ENCODE measurements at places on chromosomes 1 and 21.

DNA sequence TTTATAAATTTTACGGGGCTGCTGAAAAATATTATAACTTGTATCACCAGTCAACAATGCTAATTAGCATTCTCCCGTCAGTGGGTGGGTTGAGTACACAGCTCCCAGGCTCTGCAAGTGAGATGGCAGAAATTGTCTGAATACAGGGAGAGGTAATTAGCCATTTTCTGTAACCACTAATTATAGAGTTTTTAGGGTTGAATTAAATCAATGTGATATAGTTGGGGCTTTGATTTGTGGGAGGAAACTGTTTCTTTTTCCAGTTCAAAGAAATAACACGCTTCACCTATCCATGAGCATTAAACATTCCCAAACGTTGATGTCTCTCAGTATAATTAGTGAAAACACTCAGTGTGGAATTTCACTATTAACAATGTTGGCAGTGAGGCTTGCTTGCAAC lies 1.5 kb downstream of the VANGL1 start:
- no peak for DNase-seq

GRCh38 chr21:40553781-40554180 lies 293.2 kb downstream of the DSCAM start:
- DNase-seq = no peak

DNA sequence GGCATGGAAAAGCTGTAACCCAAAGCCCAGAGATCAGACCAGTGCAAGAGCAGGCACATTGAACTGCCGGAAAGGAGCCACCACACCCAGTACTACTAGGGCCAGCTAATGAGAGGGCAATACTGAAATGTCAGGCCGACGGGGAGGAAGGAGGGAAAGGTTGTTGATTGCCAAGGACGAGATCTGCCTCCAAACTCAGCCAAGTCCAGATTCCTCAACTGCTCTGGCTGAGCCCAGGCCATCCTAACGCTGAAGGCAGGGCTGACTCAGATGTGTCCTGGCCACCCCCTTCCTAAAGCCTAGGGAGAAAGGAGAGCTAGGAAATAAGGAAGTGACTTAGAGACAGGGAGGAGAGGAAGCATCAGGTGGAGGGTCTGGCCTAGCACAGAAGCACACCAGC lies 42.1 kb upstream of the IPO9 start:
- DNase-seq = no peak

GRCh38 chr1:187504779-187505178 lies 676.0 kb downstream of the PLA2G4A start:
- DNase-seq = no peak

DNA sequence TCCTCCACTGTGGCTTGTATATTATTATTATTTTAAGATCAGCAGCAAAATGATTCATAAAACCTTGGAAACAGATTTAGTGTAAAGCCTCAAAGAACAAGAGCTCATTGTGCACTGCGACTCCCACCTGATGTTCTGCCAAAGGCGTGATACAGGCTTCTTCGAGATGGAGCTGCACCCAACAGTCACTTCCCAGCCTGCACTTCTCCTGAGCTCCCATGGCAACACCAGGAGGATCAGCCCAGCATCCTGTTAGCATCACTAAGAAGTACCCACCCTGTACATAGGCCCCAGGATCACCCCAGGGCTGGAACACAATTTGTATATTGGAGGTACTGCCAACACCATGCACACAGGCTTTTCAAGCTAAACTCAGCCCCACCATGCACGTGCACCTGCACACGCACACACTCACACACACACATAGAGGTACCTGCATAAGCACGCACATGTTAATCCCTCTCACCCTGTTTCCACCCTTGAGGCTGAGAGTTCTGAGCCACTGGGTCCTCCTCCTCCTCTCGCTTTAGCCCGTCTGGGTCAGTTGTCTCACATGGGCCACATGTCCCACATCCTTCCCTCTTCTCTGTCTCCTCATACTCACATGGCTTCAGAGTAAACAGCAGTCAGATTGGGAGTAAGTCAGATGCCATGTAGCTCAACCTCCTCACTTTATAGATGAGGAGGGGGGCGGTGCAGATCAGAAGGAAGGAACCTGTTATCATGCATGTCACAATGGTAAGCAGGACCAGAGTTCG lies 281.9 kb upstream of the POU3F1 start:
- DNase-seq = no peak

- DNase-seq = no peak
Observed at GRCh38 chr1:61142726-61143500, 60.6 kb downstream of the NFIA start.

DNA sequence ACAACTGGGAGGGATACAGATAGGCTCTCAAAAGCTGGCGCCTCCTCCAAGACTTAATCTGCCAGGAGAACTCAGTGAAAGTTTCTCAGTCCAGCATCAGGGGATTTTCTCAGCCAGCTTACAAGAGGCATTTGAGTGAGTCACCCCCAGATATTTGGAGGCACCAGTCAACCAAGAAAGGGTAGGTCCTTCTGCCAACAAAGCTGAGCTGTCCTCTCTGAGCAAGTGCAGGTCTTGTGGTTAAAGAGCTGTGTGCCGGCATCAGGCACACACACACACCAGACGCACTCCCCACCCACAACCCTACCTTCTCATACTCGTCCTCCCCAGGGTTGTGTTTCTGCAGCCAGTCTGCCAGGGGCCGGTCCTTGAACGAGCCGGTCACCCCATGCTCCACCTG lies 27.0 kb upstream of the PPP1R15B start:
- no peak for DNase-seq

DNA sequence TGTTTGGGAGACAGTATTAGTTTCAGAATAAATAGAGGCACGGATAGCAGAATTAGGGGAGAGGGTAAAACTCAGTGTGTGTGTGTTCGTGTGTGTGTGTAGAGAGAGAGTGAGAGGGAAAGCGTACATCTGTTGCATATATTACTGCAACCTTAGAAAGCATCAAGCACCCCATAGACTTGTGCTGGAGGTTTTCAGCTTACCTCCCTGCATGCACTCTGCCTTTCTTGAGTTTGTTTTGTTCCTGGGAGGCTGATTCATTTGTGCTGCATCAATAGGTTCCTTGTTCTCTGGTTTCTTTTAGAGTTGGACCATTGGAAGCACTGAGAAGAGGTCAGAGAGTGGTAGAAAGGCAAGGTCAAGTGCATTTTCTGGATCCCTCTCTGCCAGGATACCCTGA lies 104.4 kb upstream of the KCNK1 start:
- DNase-seq = no peak

DNA sequence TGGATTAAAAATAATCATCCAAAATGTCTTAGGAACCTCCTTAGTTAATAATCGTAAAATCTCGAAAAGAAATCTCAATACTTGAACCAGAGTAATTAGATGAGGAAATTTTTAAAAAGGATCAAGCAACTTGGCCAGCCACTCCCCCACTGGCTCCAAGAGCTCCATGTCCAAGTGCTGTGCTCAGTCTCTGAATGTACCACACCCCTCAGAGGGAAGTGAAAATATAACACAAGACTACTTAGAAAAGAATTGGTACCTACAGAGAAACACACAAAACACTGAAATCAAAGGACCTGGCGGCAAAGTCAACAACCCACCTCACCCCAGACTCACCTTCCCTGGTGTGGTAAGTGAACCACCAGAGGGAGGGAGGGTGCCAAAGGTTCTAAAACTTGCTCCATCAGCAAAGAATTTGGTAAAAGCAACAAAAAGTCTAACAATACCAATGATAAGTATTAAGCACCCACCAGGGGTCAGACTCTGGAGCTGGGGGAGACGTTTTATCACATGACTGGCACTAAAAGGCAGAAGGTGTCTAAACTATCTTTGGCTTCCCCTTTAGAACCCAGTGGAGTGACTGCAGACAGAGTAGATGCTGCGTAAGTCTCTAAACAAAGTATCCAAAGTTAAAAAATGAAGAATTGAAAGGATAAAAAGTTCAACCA lies 14.0 kb downstream of the LBR start:
- no peak for DNase-seq

DNA sequence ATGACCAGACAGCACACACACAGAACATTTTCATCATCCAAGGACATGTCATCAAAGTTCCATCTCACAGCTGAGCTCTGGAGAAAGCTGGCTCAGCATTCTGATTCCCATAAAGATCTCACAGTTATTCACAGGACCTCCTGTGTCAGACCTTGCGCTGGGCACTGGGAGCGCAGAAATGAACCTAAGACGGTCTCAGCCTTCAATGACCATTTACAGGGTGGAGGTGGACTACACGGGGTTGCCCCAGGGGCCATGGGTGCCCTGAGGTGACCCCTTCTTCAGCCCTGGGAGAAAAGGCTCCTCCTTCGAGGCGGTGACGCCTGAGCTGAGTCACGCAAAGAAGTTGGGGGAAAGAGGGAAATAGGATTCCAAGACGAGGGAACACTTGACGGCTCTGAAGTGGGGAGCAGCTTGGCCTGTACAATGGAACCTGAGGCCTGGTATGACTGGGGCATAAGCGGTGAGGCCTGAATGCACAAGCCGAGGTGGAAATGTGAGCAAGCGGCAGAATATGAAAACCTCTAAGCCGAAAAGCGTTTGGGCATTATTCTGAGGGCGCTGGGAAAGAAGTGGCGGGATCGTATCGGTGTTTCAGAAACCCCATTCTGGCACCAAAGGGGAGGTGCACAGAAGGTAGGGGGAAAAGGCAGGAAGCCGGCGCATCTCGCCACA lies 797 bp downstream of the CC2D1B start:
- DNase-seq = no peak

DNA sequence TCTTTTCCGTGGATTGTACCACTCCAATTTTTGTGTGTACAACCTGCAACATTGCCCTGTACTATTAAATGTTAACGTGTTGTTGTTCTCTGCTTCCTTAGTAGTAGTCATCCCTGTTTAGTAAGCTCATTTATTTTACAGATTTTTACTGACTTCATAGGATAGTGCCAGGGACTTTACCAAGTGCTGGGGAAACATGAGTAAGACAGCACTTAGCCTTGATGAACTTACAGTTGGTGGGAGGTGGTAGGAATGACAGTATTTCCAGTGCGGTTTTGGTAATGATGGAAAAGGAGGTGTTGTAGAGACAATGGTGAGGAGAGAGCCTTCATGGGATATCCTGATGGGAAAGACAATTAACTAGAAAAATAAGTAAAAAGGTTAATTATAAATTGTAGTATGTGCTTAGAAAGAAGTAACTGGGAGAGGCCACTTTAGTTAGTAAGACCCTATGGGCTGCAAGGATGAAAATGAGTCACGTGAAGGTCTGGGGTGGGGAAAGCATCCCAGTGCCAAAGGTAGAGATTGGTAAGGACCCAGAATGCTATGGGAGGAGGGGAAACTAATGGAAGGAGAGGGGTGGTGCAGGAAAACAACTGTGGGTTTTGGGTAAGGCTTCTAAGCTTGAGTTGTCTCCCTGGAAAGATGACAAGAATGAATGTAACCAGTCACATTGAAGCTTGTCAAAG lies 1.7 kb downstream of the RLF start:
- DNase-seq = no peak

DNA sequence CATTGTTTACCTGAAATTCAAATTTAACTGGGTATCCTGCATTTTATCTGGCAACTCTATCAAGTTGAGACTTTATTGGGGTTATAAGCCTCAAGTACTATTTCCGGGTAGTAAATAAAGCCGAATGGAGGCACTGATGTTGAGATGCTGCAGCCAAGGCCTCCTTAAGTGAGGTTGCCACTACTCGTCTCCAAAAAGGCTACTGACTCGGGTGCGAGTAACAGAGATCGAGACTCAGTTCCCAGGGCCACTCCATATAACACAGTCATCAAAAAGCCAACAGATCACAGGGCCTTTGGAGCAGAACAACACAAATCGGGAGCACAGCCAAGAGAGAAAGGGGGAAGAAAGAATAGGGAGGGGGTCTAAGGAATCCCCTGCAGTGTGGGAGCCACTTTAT lies 524 bp downstream of the COPA start:
- DNase-seq = no peak

GRCh38 chr1:103529746-103530145 lies 4.2 kb downstream of the RNPC3 start:
- no peak for DNase-seq

- DNase-seq = no peak
Observed at GRCh38 chr1:119159966-119160365, 19.5 kb upstream of the WARS2 start.

GRCh38 chr1:97200595-97200994 lies 479.0 kb downstream of the PTBP2 start:
- no peak for DNase-seq

GRCh38 chr1:72284084-72284347 lies 1.7 kb upstream of the NEGR1 start:
- peak; percentile 55 for DNase-seq

DNA sequence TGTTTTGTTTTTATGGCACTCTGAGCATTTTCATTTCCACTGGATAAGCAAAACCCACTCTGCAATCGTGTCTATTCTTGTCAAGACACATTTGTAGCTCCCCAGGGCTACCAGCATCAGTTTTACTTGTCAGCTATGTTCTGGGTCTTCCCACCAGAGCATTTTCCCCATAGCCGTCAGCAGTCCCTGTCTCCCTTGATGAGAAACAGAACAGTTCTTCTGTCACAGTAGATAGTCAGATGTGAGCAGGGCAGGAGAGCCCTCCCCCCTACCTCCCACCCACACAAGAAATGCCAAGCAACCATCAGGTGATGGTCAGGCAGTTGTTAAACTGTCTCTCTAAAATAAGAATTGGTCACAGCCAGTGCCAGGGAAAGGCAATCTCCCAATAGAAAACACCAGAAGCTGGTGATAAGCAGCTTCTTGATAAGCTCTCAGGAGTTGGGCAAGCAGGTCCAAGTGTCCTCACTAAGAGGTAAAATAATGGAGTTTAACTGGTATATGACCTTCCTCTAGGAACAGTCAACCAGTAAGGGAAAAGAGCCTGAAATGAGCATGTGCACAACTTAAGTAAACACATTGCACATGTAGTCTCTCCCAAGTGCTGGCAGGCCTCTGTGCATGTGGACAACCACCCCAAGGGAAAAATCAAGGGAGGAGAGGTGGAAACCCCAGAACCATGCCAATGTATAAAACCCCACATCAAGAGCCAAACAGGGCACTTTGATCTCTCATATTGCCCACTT lies 208.2 kb downstream of the S1PR1 start:
- no peak for DNase-seq

DNA sequence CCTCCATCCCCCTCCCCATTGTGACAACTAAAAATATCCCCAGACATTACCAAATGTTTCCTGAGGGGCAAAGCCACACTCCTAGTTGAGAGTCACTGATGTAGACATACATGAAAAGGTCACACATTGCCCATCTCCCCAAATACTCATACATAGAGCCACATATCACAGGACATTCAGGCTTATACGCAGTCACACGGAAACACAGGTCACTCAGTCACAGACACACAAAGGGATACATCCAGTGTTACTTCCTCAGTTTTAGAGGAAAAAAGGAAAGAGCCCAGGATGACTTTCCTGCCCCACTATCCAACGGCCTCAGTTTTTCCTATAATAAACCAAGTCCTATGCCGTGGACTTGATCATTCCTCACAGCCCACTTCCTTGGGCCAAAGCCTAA lies 1.9 kb downstream of the SLC39A1 start:
- DNase-seq = no peak

DNA sequence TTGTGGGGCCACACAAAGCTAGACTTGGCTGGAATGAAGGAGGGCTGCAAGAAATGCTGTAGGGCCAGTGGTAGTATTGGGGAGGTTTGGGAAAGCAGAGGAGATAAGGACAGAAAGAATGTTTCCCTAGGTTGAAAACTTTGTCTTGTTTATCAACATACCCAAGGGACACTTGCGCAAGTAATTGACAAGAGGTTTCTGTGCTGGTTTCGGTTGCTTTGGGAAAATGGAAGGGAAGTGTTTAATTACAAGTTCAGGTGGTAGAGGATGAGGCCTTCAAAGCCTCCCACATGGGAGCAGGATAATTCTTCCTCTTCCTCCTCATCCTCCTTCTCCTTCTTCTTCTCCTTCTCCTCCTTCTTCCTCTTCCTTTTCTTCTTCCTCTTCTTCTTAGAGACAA lies 182.1 kb upstream of the LMO4 start:
- DNase-seq = no peak

All from NCI-H526 treated with DMSO at 0.1 percent for 48 hours (cell line).